ENCODE measurements at places on chromosomes 11 and 22.

- peak; percentile 21 for DNase-seq
- H3K4me3 ChIP-seq = no peak overlapping the region
- H3K27ac ChIP-seq = no peak overlapping the region
- H3K27me3 ChIP-seq = no peaks in the 10 kb centered on the region
- H3K4me1 ChIP-seq = no peaks in the 10 kb centered on the region
Observed at GRCh38 chr11:22304337-22304961, 33.7 kb upstream of the SLC17A6 start.

- H3K4me3 ChIP-seq = no peak within 1 kb of the TSS
- H3K27ac ChIP-seq = no peak within 1 kb of the TSS
- H3K4me1 ChIP-seq = no peaks in the 10 kb centered on the region
Observed at GRCh38 chr11:24496736-24497725, at the start of gene LUZP2. Gene LUZP2 (plus strand): TSS chr11:24497053.

- H3K27ac ChIP-seq = no peak overlapping the region
- no peaks in the 10 kb centered on the region for H3K36me3 ChIP-seq
- no peak for DNase-seq
- H3K4me1 ChIP-seq = no peaks in the 10 kb centered on the region
Observed at GRCh38 chr11:35588627-35589026, 29.6 kb upstream of the FJX1 start.

DNA sequence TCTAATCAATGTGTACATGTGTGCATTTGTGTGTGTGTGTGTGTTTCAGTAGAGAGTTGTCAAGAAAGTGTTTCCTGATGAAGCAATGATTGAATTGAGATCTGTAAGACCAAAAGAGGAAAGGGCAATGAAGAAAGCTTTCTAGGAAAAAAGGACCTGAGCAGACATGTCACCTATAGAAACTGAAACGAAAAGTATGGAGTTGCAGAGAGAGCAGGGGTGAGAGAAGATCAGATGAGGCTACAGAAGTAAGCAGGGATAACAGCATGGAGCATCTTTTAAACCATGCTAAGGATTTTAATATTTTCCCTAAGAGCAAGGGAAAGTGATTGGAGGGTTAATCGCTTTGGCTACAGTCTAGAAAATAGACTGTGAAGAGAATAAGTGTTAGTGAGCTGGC lies 1459.4 kb upstream of the TENM4 start:
- H3K27me3 ChIP-seq = no peaks in the 10 kb centered on the region
- H3K36me3 ChIP-seq = no peaks in the 10 kb centered on the region
- DNase-seq = no peak
- H3K27ac ChIP-seq = no peak overlapping the region
- H3K4me3 ChIP-seq = no peak overlapping the region

DNA sequence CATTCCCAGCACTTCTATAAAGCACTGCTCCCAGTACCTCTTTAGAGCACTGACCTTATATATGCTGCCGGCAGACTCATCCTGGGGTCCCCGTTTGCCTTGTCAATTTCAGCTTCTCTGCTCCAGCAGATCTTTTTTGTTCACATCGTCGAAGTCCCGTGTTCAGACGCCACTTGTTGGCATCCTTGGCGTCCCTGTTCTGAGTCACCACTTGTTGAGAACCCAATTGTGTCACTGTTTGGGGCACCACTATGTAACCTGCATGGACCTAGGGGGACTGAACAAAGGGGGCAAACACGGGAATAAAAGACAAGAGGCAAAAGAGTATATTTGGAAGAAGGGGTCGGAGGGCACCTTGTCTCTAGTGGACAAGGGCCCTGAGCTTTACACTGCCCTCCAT lies 25.5 kb downstream of the OR10A6 start:
- H3K27me3 ChIP-seq = no peaks in the 10 kb centered on the region
- DNase-seq = no peak
- H3K4me3 ChIP-seq = no peak overlapping the region
- H3K4me1 ChIP-seq = no peaks in the 10 kb centered on the region
- H3K36me3 ChIP-seq = no peaks in the 10 kb centered on the region

- H3K4me1 ChIP-seq = no peaks in the 10 kb centered on the region
- no peak for DNase-seq
- H3K27ac ChIP-seq = no peak overlapping the region
- H3K4me3 ChIP-seq = no peak overlapping the region
Observed at GRCh38 chr11:73532310-73532709, 65.6 kb downstream of the FAM168A start.

Measured in CD4-positive, alpha-beta T cell (primary cell).